ENCODE measurements at places on chromosomes 3 and 15.

DNA sequence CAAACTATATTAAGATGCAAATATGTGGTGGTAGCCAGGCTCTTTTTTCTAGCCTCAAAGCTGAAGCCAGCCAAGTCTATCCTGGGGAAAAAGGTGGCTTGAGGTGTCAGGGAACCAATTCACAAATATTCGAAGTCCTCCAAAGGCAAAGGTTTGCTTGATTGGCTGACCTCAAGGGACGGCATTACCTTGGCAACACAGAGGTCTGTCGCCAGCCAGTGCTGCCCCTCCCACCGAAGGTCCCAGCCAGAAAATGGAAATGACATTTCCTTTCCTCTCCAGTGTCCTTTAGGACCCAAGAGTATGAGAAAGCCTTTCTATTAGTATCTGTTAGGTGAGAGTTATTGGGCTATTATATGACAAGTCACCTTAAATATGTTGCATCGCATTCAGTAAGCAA, 96.0 kb upstream of the LIMD1 start:
- DNase-seq, result no peak

GRCh38 chr3:25552251-25552650, 112.5 kb downstream of the TOP2B start:
- no peak for DNase-seq

- DNase-seq, result no peak
These were observed 12.4 kb upstream of the SEC62 start for GRCh38 chr3:169954142-169954756.

DNA sequence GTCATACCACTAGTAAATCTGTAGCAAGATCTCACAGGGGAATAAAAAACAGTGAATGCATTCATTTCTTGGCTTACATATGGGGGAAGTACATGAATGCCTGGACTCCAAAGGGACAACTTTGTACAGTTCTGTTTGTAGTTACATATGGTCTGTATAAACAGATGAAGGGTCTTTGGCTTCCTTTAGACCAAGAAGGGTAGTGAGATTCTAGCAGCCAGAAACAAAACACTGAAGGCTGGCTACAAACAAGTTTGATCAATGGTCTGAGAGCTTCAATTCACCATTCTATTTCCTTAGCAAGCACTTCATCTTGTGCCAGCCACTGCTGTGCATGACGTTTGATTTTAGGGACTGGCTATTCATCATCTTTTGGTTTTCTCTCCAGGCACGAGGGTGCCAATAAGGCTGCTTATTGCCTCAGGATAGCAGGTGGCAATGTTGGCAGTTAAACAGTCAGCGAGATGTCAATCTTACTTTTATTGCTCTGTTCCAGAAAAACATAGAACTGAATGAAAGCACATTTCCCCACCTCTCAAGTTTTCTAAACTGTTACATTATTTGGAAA, 313.7 kb upstream of the COL8A1 start:
- DNase-seq, result no peak

- no peak for DNase-seq
These were observed 114.0 kb downstream of the PDZRN3 start for GRCh38 chr3:73510784-73511183.

DNA sequence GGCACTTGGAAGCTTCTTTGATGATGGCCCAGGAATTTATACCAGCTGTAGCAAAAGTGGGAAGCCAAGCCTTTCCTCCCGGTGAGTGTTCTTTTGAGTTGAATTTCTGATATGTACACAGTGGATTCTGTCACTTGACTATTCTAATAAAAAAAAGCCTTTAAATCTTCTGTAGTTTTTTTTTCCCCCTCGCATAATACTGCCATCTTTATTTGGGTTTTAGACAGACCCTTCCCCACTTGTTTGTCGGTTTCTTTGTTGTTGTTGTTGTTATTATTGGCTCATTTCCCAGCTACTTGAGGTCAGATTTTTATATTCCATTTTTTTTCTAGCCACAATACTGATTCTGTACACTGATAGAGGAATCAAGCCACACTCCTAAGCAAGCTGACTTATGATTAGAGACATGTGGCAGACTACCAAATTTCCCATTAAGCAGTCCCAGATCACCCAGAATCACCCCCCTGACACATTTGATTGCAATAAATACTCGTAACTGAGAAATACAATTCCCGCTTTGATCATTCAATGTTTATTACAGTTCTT, 122.4 kb upstream of the IL12A start:
- DNase-seq, result no peak

Data from CD4-positive, alpha-beta T cell (primary cell).